ENCODE measurements at places on chromosomes 12 and 14.

- DNase-seq, result no peak
Measured at GRCh38 chr14:50475460-50475859, 56.9 kb downstream of the MAP4K5 start.

- no peak for DNase-seq
Measured at GRCh38 chr14:32183151-32184058, 18.4 kb upstream of the RNU6-7 start.

GRCh38 chr14:95463171-95463901, 53.1 kb downstream of the SYNE3 start:
- no peak for DNase-seq

DNA sequence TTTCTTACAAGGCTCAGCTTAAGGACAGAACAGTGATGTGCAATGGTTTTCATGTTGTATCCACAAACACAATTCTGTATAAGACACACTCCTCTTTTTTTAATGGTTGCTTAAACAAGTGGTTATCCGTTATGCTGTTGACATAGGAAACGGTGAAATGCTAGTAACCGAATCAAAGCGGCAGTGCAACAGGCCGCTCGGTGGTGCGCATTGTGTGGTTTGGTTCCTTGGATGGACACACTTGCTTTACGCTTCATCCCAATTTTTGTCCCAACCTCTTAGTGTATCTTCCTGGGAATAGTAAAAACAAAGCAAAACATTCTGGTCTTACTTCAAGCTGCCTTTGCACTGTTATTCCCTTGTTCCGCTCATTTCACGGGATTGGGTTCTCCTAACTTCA, 650 bp upstream of the PTGER2 start:
- no peak for DNase-seq

- no peak for DNase-seq
Measured at GRCh38 chr12:129607301-129607700, 296.5 kb downstream of the TMEM132D start.

GRCh38 chr12:56237552-56237951, 7.7 kb downstream of the SLC39A5 start:
- no peak for DNase-seq

- no peak for DNase-seq
Measured at GRCh38 chr14:69713993-69714679, 52.8 kb upstream of the SRSF5 start.

GRCh38 chr12:47236109-47236714, 156.5 kb upstream of the AMIGO2 start:
- DNase-seq, result peak; percentile 37

GRCh38 chr12:47837190-47838171, 17.8 kb upstream of the HDAC7 start:
- peak; percentile 77 for DNase-seq

DNA sequence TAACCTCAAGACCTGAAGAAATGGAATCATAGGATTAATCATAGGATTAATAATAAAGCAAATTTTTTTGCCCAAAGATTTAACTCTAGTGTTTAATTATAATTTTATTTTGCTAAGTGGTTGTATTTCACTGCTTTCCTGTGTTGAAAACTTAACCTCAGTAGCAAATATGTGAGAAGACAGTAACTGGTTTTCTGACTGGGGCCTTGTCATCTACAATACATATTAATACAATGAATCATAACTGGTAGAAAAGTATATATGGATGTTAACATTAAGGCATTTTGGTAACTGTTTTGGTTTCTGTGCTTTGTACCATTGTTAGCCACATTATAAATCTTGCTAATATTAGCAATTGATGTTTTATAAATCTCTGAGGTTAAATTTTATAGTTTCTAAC, 92.2 kb downstream of the ACSS3 start:
- DNase-seq, result no peak

GRCh38 chr12:93851257-93851671, 174.1 kb downstream of the CRADD start:
- no peak for DNase-seq

GRCh38 chr12:93914281-93914680, 234.1 kb upstream of the PLXNC1 start:
- DNase-seq, result no peak

- no peak for DNase-seq
Measured at GRCh38 chr12:84904051-84904450, 8.5 kb downstream of the SLC6A15 start.

GRCh38 chr12:58757422-58757821, 162.9 kb downstream of the LRIG3 start:
- DNase-seq, result no peak

DNA sequence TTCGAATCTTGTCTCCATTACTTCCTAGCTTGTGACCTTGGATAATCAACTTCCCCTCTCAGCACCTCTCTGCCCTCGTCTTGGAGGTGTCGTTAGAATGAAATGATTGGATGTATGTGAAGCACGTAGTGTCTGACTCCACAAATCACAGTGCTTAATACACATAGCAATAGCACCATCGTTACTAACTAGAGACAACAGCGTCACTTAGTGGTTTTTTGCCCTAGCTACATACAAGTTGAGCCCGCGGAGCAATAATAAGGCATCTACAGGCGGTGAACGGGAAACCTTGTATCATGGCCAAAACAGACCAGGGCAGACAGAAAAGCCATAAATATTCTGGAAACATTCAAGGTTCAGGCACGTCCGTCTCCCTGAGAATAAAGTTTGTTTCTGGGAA, 154.9 kb downstream of the ASCL4 start:
- DNase-seq, result peak; percentile 40

DNA sequence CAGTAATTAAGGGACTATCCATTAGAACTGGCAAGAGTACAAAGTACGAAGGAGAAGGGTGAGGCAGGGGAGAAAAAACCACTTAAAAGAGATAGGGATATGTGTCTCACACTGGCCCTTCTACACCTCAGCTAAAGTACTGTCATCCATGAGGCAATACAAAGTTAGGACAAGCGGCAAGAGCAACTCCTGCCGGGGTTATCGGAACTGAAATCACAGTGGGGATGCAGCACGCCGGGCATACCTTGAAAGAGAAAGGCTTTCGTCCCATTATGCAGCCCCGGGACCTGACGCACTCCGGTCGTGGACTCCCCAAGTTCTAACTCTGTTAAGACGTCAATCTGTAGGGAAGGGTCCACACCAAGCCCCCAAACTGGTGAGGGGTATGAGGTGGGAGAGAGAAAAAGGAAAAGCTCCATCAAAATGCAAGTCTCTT, 1.1 kb downstream of the NELL2 start:
- no peak for DNase-seq

DNA sequence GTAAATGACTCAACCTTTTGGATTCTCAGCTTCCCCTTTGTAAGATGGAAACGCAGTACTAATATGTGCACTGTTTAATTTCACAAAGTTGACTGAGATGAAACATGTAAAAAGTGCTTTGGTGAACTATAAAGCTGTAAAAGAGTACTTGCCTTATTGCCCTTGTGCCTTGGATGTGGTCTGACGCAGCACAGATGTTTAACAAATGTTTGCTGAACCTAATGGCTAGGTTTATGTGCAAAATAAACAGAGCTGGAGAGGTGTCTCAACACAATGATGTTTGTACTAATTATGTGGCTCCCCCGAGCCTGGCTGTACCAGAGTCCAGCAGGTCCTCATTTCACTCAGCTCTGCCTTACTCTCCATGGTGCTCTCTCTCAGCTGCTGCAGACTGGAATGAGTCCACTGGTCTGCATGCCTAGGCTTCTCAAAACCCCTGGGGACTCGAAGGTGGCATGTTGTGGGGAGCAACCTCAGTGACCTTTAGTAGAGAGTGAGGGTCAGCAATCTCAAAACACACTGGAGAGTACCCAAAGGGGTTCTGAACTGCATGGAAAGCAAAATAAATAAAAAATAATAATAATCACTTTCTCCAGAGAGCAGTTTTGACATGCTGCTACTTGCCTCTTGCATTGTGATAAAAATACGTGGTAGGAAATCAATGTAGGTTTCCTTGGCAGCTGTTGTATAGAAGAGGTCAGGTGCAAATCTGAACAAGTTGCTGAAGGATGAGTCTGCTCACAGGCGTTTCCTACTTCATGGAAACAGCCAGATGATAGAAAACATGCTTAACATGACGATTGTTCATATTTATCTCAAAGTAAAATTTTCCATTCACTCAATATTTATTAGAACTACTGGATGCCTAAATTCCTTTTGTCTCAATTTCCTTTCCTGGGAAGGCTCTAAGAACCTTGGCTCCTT, 8.5 kb upstream of the AMIGO2 start:
- DNase-seq, result no peak

GRCh38 chr14:89621791-89622638, 205.0 kb upstream of the FOXN3 start:
- no peak for DNase-seq

Measured in NCI-H460 (cell line).